ENCODE measurements at places on chromosomes 13 and 19.

DNA sequence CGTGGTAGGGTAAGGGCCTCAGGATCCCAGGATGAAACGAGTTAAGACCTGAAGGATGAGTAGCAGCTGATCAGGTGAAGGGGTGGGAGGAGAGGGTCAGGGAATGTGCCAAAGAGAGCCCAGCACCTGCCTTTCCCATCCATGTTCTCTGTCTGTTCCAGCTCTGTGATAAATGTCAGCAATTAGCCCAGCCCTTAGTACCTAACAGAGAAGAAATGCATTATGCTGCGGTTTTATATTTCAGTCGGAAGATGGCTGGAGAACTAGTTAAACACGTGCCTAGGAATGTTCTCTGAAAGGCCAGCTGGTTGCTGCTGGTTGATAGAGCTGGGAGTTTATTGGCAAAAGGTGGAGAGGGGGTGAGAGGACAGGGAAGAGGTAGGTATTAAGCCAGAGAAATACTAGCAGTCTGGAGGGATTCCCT, 268.2 kb downstream of the SHISA2 start:
- no peak for DNase-seq

DNA sequence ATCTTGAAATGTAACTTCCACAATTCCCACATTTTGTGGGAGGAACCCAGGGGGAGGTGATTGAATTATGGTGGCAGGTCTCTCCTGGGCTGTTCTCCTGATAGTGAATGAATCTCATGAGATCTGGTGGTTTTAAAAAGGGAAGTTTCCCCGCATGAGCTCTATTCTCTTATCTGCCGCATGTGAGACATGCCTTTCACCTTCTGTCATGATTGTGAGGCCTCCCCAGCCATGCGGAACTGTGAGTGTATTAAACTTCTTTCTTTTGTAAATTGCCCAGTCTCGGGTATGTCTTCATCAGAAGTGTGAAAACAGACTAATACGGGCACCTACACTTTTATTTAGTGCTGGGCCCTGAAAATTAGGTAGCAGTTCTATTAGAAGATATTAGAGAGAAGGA, 45.8 kb downstream of the TNFSF13B start:
- DNase-seq: no peak

DNA sequence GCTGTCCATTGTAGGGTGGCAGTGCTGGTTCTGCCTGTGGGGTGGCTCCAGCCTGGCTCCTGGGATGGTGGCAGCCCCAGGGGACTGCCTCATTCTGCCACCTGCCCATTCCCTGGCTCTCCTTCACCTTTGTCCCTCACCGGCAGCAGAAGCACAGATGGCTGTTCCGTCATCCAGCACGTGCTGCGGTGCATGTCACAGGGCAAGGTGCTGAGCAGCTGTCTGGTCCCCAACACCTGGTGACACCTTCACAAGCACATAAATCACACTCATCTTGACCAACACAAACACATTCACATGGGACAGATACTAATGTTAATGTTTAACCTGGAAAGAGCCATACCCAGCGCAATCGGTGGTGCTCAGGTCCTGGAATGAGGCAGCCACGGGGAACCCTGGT, 126.8 kb downstream of the UQCRFS1 start:
- no peak for DNase-seq

DNA sequence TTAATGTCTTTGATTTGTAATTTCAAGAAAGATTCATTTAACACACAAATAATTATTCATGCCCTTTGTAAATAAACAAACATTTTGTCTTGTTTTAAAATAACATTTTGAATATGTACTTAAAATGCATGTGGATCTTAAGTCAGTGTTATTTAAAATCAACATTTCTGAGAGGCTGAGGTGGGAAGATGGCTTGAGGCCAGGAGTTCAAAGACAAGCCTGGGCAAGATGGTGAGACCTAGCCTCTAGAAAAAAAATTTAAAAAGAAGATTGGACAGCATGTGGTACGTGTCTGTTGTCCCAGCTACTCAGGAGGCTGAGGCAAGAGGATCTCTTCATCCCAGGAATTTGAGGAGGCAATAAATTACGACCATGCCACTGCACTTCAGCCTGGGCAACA, 1268.2 kb downstream of the SLITRK1 start:
- no peak for DNase-seq

GRCh38 chr13:32264407-32264806, 50.8 kb downstream of the ZAR1L start:
- peak; percentile 41 for DNase-seq

DNA sequence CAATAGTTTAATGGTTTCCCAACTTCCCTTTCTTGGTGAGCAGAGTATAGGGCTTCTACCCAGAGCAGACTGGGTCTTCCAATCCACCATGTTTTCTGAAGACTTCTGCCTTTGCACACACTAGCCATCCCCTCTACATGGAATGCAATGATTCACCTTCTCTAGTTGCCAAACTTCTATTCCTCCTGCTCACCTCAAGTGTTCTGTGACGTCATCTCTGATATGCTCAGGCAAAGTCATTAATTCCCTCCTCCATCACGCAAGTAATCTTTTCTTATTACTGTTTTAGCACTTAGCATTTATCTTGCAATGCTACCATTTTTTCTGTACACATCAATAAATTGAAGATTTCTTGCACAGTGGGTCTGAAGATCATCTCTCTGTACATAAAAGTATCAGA, 174.2 kb downstream of the RBM26 start:
- DNase-seq: no peak

DNA sequence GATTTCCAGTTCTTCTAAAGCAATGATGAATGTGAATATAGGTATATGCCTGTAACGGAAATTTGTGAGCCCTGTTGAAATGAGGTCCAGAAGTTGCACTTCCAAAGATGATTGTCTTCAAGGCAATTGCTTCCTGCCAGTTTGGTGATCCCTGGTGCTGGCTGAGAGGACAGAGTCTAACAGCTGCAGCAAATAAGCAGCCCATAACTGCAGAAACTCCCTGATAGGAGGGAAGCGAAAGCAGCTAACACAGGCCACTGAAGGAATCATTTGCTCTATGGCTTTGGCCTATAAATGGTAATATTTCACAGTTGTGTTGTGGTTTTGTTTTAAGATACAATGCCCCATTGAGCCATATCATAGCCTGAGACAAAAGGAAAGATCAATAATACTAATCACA, 451.5 kb upstream of the MIR17HG start:
- DNase-seq: no peak

GRCh38 chr19:16446108-16446723, 25.6 kb downstream of the EPS15L1 start:
- DNase-seq: no peak

DNA sequence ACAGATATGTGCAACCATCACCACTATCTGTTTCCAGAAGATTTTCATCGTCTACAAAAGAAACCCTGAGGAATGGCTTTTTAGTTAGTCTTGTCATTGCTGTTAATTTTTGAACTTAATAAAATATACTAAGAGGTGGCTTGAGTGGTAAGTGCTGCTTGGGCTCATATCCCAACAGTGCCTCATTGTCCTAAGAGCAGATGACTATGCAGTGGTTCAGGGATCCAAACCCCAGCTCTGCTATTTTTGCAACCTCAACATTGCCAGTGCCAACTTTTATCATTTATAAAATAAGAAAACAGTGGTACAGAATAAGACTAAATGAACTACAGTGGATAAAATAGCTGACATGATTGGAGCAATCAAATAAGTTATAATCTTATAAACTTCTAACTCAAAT, 123.2 kb upstream of the SLC7A1 start:
- no peak for DNase-seq

- DNase-seq: peak; percentile 19
These were observed 17.0 kb downstream of the HAUS8 start for GRCh38 chr19:17058236-17058635.

GRCh38 chr19:1814833-1815604, 2.9 kb upstream of the ATP8B3 start:
- no peak for DNase-seq

DNA sequence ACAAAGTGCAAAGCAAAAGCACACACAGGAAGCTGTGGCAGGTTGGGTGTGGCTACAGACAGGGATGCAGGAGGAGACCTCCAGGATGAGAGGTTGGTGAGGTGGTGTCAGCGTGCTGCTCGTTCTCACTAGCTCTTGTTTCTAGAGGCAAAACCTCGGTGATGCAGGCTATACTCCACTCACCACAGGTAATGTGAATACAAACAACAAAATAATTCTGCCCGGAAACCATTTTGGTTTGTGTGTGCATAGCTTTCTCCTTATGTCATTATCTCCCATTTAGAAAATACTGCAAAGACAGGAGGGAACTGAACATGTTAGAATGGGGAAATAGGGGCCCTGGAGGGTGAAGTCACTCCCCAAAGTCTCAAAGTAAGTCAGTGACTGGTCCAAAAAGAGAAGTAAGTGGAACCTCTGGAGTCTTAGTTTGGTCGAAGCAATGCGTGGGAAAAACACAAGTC, 9.4 kb downstream of the LCP1 start:
- no peak for DNase-seq

- peak; percentile 38 for DNase-seq
These were observed 41.6 kb upstream of the HNRNPA1L2 start for GRCh38 chr13:52600666-52601065.

DNA sequence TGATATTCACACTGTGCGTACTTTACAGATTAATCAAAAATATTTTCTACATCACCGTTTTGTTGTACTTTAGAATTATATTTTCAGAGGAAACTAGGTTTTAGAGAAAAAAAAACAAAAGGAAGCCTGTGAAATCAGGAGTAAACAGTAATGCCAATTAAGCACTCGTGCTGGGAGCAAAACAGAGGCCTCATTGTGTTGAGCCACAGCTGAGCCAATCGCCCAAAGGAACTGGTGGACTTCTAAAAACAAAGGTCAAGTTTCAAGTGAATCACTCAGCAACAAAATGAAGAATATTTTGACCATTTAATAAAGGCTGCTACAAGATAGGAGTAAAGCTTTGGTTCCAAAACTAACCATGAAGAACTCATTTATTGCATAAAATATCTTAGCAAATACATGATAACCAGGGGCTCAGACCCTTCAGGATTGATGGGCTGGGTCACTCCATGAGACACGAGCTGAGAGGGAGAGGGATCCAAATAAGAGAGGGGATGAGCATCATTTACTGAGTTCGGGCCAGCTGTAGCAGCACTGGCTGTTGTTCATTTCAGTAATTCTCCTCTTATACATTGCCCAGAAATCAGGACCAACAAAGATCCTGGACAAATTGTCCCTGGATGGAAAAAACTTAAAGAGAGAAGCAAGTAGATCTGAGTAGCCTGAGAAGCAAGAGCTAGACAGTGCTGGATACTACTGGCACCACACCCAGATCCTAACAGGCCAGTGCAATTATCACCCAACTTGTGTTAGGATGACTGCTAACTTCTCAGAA, 8.3 kb upstream of the NALCN start:
- peak; percentile 48 for DNase-seq

DNA sequence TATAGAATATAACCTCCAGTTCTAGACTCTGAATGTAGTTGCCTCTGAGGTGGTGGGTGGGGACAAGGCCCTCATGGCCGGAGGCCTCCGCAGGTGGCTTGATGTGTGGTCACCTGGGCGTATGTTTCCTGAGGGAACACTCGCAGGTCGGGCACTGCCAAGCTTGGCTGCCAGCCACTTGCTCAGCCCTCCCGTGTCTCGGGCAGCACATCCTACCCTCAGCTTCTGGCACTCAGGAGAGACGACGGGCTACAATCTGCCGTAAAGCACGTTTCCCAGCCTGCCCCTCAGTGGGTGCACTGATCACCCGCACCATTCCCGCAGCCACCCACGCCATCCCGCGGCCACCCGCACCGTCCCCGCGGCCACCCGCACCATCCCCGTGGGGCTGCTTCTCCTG, 15.2 kb downstream of the THOP1 start:
- DNase-seq: no peak

GRCh38 chr13:41257535-41257934, 5.8 kb downstream of the MTRF1 start:
- DNase-seq: no peak

- DNase-seq: peak; percentile 57
These were observed 87.8 kb downstream of the MAB21L1 start for GRCh38 chr13:35388441-35389355.

DNA sequence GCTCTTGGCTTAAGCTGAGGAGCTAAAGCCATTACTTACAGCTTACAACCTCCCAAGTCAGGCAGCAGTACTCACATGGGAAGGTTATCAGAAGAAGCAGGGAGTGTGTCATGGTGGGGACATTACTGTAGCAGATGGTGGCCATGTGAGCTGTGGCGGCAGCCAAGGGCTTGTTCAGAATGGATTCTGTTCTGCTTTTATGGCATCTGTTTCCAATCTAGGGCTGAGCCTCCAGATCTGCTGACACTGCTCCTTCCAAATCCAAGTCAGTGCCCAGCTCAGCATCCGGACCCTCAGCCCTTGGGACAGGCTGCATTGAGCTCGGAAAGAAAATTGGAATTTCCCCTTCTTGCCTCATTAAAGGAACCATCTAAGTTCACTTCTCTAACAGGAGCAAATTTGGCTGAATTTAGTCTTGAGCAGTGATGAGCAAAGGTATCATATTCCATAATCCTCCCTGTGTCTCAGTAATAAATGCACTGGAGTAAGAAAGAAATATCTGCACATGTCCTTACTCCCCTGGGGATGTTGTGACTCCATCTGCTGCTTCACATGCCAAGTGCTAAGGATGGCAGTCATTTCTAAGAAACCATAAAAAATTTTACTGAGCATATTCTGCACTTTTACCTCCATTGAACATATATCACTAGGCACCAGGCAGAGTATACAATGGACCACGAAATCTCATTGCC, 73.9 kb downstream of the KCTD12 start:
- peak; percentile 75 for DNase-seq

- DNase-seq: no peak
These were observed 26.9 kb downstream of the ZNF846 start for GRCh38 chr19:9741476-9742171.

Data from adipocyte (in vitro differentiated cells).